ENCODE measurements at places on chromosomes 1 and 21. TPM values are rescaled to one million over a fixed set of nuclear protein-coding genes. Genes with fewer than 3 reads are reported as not detected.

DNA sequence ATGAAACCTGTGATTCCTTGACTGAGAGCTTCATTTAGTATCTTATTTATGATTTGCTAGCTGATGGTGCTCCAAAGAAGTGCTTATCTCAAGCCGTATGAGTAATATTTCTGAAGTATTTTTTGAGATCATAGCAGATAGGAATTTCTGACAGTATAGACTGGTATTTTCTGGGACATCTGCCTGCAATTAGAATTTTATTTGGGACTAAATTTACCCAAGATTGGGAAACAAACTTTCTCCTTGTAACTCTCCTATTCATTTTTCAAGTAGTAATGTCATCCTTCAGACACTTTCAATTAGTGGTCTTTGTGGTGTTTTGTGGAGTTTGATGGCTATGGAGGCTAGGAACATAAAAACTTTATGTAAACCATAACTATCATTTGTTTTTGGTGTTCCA lies 597.2 kb upstream of the ZP4 start:
- DNase-seq: no peak

The ARHGAP29 gene
- not detected for total RNA-seq

- no peak for DNase-seq
Measured at GRCh38 chr1:94408104-94408830, 9.9 kb upstream of the ABCD3 start.

GRCh38 chr1:74835051-74835450 lies 102.1 kb downstream of the TYW3 start:
- DNase-seq: no peak

DNA sequence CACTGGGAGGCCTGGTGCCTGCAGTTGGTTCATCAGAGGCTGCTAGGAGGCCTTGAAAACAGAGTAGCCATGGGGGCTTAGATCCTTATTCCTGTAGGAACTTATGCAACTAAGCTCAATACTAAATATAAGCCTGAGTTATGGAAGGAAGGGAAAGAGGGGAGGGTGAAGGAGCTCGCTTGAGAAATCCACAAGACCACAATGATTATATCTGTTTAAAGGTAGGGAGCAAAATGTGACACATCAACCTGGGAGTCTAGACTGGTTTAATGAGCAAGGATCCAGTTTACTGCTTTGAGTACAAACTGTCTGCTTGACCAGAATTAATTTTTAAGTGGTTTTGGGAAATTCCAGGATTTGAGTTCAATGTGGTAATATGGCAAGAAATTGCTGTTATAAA lies 20.4 kb upstream of the ANGPTL7 start:
- no peak for DNase-seq

DNA sequence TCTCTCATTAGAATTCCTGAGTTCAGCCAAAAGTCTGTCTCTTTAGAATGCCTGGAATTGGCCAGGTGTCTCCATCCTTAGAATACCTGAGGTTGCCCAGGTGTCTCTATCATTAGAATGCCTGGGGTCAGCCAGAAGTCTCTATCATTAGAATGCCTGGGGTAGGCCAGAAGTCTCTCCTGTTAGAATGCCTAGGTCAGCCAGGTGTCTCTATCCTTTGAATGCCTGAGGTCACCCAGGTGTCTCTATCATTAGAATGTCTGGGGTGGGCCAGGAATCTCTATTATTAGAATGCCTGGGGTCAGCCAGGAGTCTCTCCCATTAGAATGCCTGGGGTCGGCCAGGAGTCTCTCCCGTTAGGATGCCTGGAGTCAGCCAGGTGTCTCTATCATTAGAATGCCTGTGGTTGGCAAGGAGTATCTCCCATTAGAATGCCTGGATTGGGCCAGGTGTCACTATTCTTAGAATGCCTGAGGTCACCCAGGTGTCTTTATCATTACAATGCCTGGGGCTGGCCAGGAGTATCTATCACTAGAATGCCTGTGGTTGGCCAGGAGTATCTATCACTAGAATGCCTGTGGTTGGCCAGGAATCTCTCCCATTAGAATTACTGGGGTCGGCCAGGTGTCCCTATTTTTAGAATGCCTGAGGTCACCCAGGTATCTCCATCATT lies 43.0 kb downstream of the RNF187 start:
- no peak for DNase-seq

The ECM1 gene
- 1.9 TPM for total RNA-seq

The FCAMR gene
- total RNA-seq: not detected
